ENCODE measurements at places on chromosomes 16 and 17. TPM values are rescaled to one million over a fixed set of nuclear protein-coding genes. Genes with fewer than 3 reads are reported as not detected.

GRCh38 chr17:64263000-64263766 is at the start of gene TEX2:
Gene TEX2 (minus strand): TSS chr17:64263260. CDS start chr17:64214217, 49,043 bp downstream.
- no peaks in the 10 kb centered on the region for H3K36me3 ChIP-seq
- no peaks in the 10 kb centered on the region for H3K27me3 ChIP-seq
- peak; percentile 95 for DNase-seq
- peaks cover 34% of the 10 kb centered on the region for H3K4me1 ChIP-seq
- H3K4me3 ChIP-seq, result peak within 1 kb of the TSS; percentile 95

- H3K4me3 ChIP-seq, result no peak overlapping the region
- no peaks in the 10 kb centered on the region for H3K4me1 ChIP-seq
- no peak overlapping the region for H3K27ac ChIP-seq
- no peaks in the 10 kb centered on the region for H3K36me3 ChIP-seq
Measured at GRCh38 chr16:26169473-26169872, 477.7 kb downstream of the HS3ST4 start.

- no peaks in the 10 kb centered on the region for H3K36me3 ChIP-seq
- no peaks in the 10 kb centered on the region for H3K27me3 ChIP-seq
- no peak for DNase-seq
- H3K4me3 ChIP-seq, result no peak overlapping the region
Measured at GRCh38 chr17:66764506-66764905, 70.4 kb upstream of the CACNG5 start.

DNA sequence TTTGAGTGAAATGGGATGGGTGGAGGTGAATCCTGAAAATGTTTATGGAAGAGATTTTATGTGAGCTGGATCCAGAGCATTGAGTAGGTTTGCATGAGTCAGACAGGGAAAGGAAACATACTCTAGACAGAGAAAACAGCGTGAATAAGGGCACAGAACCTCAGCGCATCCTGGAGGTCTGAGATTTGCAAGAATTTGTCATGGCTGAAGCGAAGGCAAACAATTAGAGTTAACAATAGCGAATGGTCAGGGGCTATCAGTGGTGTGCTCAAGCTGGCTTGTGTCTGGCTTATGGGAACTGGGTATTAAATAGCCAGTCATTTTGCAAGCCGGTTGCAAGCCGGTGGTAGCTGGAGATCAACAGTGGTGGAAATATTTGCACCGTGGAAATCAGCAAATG is 36.4 kb downstream of the MAP2K6 start:
- no peak overlapping the region for H3K27ac ChIP-seq
- no peaks in the 10 kb centered on the region for H3K36me3 ChIP-seq
- no peaks in the 10 kb centered on the region for H3K4me1 ChIP-seq
- H3K4me3 ChIP-seq, result no peak overlapping the region

GRCh38 chr17:27076814-27077213 is 217.1 kb upstream of the WSB1 start:
- no peaks in the 10 kb centered on the region for H3K36me3 ChIP-seq
- H3K27ac ChIP-seq, result no peak overlapping the region
- no peak overlapping the region for H3K4me3 ChIP-seq
- no peaks in the 10 kb centered on the region for H3K4me1 ChIP-seq
- DNase-seq, result no peak

The NATD1 gene
- total RNA-seq, result 19.8 TPM

The TEFM gene
- total RNA-seq, result 12.8 TPM

The TPSD1 gene
- not detected for total RNA-seq

The TMEM100 gene
- total RNA-seq, result 2.3 TPM

Measured in heart left ventricle (tissue), 16 donors.